ENCODE measurements at places on chromosomes 12 and 14. TPM values are rescaled to one million over a fixed set of nuclear protein-coding genes. Genes with fewer than 3 reads are reported as not detected.

GRCh38 chr14:100436745-100437406 lies 113.7 kb downstream of the SLC25A47 start:
- peaks cover 2% of the 10 kb centered on the region for H3K4me1 ChIP-seq
- H3K27me3 ChIP-seq, result no peaks in the 10 kb centered on the region
- DNase-seq, result no peak
- H3K4me3 ChIP-seq, result no peak overlapping the region
- H3K36me3 ChIP-seq, result no peaks in the 10 kb centered on the region
- H3K27ac ChIP-seq, result no peak overlapping the region

DNA sequence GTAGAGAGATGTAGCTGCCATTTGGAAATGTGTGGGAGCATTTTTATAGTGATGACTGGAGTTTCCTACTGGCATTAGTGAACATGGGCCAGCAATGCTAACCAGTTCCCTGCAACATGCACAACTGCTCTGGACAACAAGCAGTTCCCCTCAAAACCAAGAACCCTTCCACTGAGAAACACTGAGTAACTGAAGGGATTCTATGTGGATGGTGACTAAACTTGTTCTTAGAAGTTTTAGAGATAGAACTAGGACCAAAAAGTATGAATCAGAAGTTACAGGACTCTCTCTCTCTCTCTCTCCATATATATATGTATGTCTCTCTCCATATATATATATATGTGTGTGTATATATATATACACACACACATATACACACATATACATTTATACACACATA lies 7.9 kb downstream of the SERPINA10 start:
- H3K27me3 ChIP-seq, result no peaks in the 10 kb centered on the region
- H3K27ac ChIP-seq, result no peak overlapping the region
- no peak for DNase-seq
- H3K4me1 ChIP-seq, result no peaks in the 10 kb centered on the region
- no peak overlapping the region for H3K4me3 ChIP-seq

COX8C gene
- not detected for polyA plus RNA-seq

DLGAP5 gene
- 1.3 TPM for polyA plus RNA-seq

DPF3 gene
- polyA plus RNA-seq, result 1.0 TPM
